Progenitor cell of endocrine pancreas (in vitro differentiated cells): ENCODE measurements at places on chromosomes 7 and 10.

- no peak for DNase-seq
Measured at GRCh38 chr7:50298811-50299562, 5.5 kb upstream of the IKZF1 start.

- no peak for DNase-seq
Measured at GRCh38 chr7:22587322-22587721, 87.3 kb upstream of the STEAP1B start.

DNA sequence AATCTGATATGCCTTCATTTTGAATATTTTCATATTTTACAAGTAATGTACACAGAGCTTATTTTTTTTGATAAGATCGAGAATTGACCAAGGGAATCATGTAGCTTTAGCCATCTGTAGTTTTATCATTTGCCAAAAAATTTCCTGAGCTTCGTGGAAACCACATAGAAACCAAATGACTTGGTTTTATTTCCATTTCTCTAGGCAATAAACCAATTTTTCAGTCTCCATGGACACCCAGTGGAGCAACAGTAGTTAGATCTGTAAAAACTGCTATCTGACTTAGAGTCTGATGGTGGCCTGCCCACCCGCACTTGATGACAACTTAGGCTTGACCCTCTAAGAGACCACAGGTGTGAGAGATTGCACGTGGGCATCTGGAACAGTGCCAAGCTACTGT is 127.8 kb upstream of the CDK6 start:
- no peak for DNase-seq

DNA sequence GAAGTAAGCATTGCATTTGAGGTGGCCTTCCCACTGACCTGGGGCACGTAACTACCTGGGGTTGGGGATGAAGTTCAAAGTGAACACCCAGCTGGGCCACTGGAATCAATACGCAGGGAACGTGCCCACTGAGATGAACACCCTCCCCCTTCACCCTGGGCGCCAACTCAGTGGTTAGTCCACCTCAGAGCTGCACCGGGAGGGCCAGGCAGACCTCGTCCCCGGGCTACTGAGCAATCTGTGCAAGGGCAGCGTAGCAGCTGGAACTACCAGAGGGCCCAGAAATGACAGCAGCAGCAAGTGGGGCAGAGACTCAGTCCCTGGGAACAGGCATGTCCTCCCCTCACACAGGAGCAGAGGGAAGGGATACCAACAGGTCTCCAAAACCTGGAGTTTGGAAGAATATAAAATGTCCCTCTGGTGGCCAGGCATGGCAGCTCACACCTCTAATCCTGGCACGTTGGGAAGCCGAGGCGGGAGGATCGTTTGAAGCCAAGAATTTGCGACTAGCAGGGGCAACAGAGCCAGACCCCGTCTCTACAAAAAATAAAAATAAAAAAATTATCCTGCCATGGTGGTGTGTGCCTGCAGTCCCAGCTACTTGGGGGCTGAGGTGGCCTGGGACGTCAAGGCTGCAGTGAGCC is 143.9 kb downstream of the SH3PXD2A start:
- DNase-seq = no peak

DNA sequence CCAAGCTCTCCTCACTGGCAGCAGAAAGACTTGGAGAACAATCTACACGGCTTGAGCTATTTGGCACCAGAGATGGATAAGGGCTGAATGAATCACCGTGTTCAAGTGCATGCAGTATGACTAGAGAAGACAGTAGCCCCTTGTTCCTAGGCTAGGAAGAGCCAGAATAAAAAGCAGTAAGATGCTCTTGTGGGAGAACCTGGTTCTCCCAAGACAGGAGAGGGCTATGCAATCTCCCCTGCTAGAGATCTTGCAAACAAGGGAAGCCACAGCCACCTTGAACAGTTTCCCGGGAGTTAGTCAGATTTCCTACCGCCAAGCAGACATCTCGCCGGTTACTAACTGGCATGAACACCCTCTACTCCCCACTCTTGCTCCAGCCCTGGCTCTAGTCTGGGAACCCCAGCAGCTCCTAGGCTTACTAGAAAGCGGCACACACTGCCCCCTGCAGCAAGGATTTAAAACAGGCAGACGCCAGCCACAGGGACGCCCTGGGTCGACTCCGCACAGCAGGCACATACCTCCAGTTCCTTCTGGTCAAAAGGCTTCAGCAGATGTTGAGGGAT is 107.3 kb downstream of the SMURF1 start:
- DNase-seq = no peak

- no peak for DNase-seq
Measured at GRCh38 chr7:122038904-122039303, 105.1 kb downstream of the AASS start.

- no peak for DNase-seq
Measured at GRCh38 chr7:93027044-93027443, 90.7 kb downstream of the SAMD9 start.
